ENCODE measurements at places on chromosomes 4 and X.
A peak's percentile ranks its signal among the peaks of the same experiment; 100 is the strongest.

DNA sequence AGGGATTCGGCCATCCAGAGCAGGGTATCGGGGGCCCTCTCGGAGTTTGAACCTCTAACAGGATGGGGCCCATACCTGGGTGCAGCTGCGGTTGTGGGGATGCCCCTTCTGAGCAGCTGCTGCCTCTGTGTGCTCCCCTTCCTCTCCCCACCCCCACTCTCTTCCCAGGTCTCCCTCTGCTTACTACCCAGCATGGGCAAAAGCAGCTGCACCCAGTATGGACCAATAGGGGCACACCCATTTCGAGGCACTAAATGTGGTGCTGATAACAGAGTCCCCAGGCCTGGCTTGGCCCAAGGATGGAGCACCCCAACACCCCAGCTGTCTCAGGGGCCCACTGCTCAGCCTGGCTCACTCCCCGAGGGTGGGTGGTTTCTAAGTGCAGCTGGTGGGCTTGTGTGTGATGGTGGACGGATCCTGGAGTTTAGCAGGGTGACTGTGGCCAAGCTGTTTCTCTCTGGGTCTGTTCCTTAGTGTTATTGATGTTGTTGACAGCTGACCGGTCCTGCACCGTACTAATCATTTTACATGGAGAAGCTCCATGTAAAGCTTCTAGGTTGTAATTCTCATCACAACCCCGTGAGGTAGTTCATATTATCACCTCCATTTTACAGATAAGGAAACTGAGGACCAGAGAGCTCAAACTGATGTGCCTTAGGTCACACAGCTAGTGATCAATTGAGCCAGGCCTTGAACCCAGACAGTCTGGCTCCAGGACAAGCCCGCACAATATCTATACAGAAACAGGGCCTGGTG lies 13.1 kb upstream of the KIAA0232 start:
- DNase-seq = no peak

GRCh38 chrX:20479048-20479447 lies 212.3 kb upstream of the RPS6KA3 start:
- no peak for DNase-seq

DNA sequence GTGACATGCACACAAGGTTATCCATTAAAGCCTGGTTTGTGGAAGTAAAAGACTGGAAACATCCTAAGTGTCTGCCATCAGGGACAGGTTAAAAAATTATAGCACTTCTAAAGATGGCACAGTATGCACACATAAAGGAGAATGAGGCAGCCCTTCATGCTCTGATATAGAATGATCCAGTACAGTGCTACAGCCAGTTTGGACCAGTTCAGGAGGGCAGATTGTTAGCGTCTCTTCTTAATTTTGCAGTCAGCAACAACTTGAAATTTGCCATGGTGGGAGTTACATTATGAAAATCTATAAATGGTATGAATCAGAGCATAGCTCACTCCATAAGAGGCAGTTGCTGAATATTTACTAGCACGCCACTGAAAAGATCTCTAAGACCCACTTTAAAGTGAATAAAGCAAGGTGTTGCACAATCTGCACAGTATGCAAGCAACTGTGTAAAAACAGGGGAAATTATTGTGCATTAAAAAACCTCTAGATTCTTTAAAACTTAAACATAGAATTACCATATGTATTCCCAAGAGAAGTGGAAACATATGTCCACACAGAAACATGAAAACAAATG lies 20.3 kb upstream of the SOD3 start:
- DNase-seq = no peak

- no peak for DNase-seq
These were observed 1222.2 kb downstream of the STIM2 start for GRCh38 chr4:28082686-28083390.

DNA sequence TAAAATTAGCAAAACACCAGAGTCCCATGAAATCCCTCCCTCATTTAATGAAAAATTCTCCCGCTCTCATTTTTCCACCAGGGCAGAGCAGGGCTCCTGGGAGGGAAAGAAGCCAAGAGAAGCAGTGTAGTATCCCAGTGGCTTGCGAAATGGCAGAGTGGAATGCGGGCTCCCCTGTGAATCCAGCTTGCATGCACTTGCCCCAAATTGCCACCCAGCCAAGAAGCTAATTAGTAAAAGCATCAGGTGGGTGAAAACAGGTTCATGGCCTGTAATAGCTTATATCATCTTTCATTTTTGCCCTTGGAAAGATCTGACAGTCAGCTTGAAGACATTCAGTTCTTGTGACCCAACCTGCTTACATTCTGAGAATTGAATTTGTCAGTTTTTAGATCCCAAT lies 10.1 kb downstream of the AMOT start:
- no peak for DNase-seq

GRCh38 chr4:36325926-36326325 lies 44.5 kb downstream of the DTHD1 start:
- no peak for DNase-seq

DNA sequence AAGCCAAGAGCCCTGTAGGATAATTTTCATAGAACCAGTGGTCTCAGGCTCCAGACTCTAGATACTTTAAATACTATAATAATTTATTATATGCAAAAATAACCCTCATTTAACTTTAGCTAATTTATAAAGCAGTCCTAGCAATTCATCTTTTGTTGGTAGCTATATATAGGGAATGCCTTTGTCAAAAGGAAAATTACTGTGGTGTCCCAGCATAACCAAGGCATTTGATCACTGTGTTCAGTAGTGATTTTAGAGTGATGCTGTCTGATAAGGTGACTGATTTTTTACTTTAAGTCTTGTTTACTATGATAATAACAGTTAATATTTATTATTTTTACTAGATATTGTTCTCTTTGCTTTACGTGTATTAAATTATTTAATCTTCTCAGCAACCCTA lies 61.2 kb downstream of the PAQR3 start:
- no peak for DNase-seq

- DNase-seq = no peak
These were observed 1920.5 kb upstream of the PCDH7 start for GRCh38 chr4:28799696-28800095.

DNA sequence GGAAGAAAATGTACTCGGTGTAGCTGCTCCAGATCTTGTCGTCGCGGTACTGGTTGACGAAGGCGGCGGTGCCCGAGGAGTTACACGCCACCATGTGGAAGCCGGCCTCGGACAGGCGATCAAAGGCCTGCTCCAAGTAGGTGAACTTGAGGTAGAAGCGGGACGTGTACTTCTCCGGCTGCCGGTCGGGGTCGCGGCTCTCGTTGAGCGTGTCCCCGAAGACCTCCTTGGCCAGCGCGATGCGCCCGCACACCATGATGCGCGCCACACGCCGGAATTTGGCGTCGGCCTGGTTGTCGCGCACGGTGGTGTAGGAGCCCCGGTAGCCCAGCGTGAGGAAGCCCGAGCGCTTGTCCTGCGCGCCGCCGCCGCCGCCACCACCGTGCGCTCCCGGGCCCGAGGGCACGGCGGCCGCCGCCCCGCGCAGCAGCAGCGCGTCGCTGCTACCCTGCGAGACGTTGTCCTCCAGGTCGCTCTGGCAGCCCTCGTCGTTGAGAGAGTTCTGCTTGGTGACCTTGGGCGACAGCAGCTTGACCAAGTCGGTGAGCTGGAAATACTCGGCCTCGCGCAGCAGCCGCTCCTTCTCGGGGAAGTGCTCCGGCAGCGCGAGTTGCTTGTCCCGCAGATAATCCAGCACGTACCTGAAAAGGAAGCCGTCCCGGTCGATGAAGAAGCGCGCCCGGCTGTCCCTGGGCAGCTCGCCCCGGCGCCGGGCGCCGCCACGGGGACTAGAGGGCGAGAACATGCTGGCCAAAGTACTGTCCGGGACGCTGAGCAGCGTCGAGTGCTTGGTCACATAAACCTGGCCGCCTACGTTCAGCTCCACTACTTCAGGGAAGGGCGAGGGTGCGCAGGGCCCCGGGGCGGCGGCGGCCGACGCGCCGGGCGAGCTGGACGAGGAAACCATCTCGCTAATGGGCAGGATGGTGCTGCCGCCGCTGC lies 775 bp downstream of the KCTD8 start:
- no peak for DNase-seq

- DNase-seq = no peak
These were observed 18.6 kb downstream of the ACSL4 start for GRCh38 chrX:109714340-109714958.

DNA sequence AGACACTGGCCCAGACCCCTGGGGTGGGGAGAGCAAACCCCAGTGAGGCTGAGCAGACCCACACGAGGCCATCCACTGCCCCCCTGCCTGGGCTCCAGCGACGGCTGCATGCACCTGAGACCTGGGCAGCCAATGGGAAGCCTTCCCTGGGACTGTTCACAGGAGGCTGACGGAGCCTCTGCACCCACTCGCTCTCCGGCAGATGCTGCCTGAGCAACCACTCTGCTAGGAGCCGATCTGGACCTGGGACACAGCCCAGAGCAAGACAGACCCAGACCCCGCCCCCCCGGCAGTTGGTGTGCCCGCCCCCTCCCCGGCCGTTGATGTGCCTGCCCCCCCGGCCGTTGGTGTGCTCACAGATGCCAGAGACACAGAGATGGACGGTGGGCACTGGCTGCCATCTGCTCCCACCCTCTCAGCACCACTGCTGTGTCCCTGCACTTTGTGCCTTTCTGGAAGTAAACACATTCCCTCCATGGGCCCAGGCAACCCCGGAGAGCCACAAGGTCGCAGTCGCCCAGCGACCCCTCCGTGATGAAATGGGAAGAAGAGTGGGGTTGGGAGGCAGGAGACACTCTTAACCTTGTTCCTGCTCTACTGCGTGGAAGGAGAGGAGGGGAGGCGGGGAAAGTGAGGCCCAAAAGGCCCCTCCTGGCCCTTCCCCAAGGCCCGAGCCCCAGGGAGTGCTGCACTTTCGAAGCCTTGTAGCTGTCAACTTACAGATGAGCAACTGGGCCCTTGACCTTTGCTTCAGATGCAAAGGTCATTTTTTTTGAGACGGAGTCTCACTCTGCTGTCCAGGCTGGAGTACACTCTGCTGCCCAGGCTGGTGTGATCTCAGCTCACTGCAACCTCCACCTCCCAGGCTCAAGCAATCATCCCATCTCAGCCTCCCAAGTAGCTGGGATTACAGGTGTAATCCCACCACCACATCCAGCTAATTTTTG lies 62.0 kb downstream of the ZFYVE28 start:
- DNase-seq = peak; percentile 71

DNA sequence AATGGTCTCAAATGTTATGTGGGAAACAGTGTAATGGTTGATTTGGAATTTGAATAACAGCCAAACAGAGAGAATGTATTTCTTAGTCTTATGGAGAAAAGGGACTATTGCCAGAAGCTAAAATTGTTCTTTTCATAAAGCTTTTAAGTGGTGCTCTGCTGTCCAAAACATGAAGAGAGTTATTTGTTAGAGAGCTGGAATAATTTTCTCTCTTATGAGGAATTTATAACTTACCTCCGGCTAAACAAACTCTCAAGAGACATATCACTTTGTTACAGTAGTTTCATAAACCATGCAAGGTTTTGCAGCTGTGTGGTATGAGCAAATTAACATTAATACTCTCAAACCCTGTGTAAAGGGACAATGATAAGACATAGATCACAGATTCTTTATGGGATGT lies 28.6 kb downstream of the SULT1B1 start:
- DNase-seq = no peak

- no peak for DNase-seq
These were observed 2.0 kb downstream of the CHST7 start for GRCh38 chrX:46575586-46575985.

DNA sequence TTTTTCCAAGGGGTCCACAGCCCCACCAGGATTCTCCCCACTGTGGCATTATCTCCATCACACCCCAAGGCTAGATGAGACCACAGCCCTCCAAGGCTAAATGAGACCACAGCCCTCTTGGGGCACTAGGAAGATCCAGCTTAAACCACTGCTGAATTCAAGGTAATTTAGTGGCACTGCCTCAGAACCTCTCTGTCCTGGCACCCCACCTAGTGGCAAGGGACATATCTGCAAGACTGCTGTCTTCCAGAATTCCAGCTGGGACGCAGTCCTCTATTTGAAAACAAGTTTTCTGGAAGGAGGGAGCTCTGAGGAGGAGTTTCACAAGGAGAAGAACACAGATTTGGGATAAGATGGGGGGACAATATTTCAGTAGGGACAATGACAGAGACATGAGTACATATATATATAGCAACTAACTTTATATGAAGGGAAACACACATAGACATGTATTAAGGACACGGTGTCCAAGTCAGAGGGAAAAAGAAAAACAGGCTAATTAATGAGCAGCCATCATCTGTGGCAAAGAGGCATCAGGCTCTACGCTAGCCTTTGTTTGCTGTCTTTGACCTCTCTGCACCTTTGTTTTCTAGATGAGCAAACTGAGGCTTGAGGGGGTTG lies 9.3 kb downstream of the CETN2 start:
- peak; percentile 69 for DNase-seq

GRCh38 chr4:105714071-105714521 lies 5.5 kb downstream of the GSTCD start:
- no peak for DNase-seq

DNA sequence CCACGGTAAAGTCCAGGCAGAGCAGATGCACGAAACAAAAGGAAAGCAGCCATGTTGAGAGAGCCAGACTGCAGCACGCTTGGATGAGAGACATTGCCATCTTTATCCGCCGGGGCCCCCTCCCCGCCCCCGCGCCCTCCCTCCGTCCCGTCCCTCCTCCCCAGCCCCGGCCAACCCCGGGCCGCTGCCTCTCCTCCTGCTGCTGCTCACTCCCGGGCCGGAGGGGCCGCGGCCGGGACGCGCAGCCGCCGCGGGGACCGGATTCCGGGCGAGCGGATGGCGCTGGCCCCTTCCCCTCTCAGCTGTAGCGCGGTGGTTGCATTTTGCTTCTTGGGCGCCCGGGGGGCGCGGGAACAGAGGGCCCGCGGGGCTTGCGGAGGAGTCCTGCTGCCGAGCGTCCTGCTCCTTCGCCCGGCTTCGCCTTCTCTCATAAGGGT lies 542 bp downstream of the RNF150 start:
- DNase-seq = no peak

GRCh38 chr4:69760455-69760854 lies at the start of gene SULT1B1:
Gene SULT1B1, minus strand, starts transcription at chr4:69760620. Its CDS starts 5,403 bp downstream, at chr4:69755217.
- no peak for DNase-seq

DNA sequence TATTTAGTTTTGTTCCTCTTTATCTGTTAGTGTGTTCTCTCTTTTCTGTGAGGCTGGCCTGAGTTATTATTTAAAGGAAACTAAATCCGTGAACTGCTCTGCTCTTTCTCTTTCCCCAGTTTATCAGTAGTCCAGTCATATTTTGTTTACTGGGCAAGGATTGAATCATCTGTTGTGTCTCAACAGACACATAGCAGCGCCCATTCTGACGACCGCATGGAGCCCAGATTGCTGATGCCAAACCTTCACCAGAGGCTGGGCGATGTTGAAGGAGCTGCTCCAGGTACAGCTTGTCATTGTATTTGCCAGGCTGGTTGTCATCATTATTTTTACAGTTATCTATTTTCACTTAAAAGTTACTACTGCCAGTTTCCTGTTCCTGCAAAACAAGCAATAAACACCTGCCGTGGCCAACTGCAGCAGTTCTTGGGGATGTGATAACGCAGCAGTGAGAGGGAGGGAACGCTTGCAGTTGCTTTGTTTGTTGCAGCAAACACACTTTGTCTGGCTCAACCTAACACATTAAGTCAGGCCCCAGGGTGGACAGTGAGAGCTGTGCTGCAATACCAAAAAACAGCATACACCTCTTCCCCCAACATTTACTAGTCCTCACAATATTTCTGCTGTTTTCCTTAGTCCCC lies 10.1 kb downstream of the REELD1 start:
- DNase-seq = no peak

- no peak for DNase-seq
These were observed 6.9 kb downstream of the MAGEA11 start for GRCh38 chrX:149718757-149719156.

All from NCI-H1694 (cell line).